ENCODE measurements at places on chromosomes 2 and 18.
A peak's percentile ranks its signal among the peaks of the same experiment; 100 is the strongest.

DNA sequence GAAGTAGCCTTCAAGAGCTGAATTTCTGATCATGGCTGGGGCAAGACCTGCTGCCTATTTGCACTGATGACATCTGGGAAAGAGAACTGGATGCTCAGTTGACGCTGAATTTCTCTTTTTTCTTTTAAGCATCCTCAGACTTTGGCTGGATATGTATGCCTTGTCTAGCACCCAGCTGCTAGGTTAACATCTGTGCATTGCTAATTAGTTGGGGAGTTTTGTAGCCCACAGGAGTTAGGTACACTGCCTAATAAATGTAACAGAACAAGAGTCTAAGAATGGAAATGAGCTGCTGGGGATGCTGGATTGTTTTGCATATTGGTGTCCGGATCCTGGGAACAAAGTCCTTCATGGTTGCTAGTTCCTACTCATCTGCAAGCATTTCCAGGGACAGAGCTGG lies 40.9 kb upstream of the STPG4 start:
- no peak for DNase-seq

DNA sequence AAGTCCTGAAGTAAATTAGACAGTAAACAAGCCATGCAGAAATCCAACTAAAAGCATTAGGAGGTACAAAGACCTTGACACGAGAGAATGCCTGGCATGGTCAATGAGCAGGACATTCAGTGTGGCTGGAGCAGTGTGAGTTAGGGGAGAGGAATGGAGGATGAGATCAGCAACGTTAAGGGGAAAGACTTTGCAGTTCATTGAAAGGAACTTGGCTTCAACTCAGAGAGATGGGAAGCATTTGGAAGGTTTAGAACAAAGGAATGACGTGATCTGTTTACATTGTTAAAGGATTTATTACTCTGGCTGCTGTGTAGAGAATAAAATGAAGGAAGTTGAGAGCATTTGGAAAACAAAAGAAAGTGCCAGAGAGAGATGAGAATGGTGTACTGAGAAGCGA lies 621.3 kb downstream of the XIRP2 start:
- peak; percentile 57 for DNase-seq

- no peak for DNase-seq
Measured at GRCh38 chr2:4973973-4974372, 718.2 kb upstream of the SOX11 start.

DNA sequence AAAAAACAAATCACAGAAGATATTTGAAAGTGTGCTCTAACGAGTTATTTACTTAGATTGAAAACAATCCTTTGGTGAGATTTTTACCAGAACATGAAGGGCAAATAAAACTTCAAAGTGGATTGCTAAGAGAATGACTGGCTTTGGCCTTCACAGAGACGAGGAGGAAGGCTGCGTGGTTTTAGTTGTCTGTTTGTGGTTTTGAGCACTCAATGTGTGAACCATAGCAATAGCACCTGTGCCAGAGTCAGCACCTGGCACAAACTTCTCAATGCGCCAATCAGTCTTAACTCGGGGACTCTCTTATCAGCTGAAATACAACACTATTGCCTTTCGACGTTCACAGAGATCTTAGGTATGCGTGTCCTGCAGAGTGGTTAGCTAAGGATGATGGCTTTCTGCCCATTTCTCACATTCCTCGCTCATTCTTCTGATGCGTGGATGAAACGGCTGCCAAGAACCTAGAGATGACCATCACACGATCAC lies 70.0 kb downstream of the MBP start:
- no peak for DNase-seq

DNA sequence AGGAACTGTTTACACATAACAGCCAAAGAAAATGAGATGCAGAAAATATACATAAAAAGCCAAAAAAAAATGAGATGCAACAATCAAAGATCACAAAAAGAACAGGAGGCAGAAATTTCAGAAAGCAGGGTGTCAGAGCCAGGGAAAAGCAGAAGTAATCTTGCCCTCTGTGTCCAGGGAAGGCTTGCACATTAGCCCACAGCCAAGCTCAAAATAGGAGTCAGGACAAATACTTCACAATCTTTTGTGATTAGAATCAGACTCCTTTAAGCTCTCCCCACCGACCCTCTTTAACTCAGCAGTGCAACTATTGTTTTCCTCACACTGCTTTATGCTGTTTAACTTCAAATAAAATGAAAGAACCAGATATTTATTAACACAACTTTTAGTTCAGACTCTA lies 34.6 kb downstream of the IAH1 start:
- DNase-seq, result no peak

DNA sequence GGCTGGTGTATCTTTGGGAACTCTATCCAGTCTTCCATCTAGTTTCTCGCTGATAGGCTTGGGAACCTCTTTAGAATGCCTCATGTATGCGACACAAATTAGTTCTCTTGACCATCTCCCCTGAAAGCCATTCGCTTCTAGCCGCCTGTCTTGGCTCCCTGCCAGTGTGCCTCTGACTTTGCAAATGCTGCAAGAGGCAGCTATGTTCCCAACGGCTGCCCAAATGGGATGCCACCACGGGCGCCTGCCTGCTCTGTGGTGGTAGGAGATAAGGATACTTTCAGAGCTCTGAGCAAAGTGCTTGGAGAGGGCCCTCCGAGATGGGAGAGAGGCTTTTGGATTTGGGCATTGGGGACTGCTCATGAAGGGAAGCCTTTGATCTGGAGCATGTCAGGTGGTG lies 77.7 kb upstream of the IGFBP5 start:
- peak; percentile 20 for DNase-seq

GRCh38 chr18:22179631-22180030 lies 10.2 kb downstream of the GATA6 start:
- DNase-seq, result no peak

DNA sequence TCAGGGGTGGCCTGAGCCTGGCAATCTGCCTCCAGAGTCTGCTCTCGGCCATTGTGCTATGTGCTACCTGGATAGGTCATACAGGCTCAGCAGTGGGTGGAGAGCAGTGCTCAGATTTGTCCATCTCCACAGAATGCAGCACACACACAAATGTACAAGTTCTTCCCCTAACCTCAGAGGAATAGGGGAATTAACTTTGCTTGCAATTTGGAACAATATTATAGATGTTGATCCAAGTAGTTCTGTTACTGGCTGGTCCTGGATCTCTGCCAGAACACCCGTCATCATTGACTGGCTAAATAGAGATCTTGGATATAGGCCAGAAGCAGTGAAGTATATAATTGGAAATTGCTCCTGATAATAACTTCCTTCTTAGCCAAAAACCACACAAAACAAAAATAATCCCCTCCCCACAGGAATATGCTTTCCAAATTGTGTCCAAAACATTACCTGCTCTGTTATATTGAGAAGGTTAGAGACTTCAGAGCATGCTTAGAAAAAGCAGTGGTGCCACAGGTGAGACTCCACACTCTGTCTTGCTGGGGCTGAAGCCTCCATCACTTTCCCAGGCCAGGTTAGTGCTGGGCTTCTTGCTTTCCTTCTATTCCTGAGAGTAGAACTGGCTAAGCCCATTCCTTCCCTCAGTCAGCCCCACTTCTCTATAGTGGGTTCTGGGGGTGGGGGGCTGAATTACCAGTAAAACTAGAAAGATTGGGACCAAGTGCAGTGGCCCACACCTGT lies 38.8 kb downstream of the NCAPH start:
- peak; percentile 60 for DNase-seq

GRCh38 chr2:20635675-20636584 lies 15.0 kb downstream of the HS1BP3 start:
- peak; percentile 67 for DNase-seq

DNA sequence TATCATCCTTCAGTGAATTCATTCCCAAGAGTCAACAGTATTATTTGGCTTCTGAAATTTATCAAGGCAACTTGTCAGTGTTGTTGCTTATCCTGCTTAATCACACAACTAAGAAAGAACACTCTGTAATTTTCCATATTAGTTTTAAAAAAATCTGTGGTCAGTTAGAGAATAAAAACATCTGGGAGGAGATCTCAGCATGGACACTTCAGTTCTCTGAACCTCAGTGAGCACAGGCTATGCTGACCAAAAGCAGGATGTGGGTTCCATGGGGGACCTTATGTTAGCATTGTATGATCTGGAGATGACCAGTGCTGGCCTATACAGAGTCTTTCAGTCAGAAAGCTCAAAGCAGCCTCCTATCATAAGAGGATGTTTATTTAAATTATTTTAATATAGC lies 79.1 kb upstream of the KLHL14 start:
- DNase-seq, result no peak

GRCh38 chr2:237754182-237754581 lies 44.4 kb upstream of the RBM44 start:
- no peak for DNase-seq

DNA sequence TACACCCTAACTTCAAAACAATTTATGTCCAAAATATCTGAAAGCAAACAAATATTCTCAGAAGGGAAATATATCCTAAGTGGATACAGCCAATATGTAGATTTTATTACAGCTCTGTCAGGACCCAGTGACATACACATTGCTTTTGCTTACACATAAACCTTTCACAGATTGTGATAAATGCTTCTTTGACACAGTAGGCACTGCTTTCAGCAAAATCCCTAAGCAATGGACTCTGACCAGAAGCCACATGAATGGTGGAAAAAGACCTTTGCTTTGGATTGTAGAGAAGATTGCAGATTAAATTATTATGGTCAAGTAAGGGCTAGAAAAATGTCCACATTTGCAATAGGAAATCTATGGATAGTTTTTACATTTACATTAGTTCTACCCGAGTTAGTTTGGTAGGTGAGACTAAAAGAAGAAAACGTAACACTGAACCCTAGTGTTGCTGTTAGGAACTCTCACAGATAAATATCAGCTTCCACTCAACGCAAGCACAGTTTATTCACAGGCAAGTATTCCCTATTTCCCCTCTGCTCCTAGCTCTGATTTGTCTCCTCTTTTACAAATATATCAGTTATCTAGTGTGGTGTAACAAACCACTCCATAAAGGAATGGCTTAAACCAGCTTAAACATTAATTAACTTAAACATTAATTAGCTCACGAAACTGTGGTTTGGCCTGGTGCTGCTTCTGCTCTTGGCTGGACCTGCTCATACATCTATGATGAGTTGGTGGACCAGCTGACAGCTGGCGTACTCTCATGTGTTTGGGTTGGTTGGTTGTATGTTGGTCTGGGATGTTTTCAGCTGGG lies 23.6 kb upstream of the SERPINE2 start:
- no peak for DNase-seq

- no peak for DNase-seq
Measured at GRCh38 chr18:48723837-48724236, 185.0 kb downstream of the CTIF start.

- DNase-seq, result no peak
Measured at GRCh38 chr2:240557808-240558207, at the start of gene ANKMY1. ANKMY1 (minus strand) TSS chr2:240557988; CDS start chr2:240557335, 653 bp downstream.

GRCh38 chr2:217735034-217735433 lies 267.8 kb downstream of the TNS1 start:
- DNase-seq, result no peak

GRCh38 chr2:79833235-79833878 lies 320.5 kb downstream of the CTNNA2 start:
- DNase-seq, result no peak

DNA sequence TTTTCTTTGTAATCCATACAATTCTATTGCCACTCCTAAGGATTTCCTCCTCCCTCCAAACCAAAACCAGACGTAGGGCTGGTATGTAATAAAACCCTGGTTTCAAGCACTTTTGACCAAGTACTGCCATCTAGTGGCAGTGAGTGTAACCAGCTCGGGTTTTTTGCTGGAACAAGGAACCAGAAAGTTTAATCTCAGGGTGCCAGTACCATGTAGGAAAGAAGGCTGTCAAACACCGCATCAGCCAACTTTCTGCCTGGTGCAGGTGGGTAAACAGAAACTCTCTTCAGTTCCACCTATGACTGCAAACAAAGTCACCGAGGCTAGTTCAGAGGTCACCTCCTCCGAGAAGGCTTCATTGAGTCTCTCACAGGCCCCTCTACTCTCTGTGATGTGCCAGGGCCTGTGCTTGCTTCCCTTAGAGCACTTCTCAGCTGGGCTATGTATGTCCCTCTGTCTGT lies 10.2 kb upstream of the THNSL2 start:
- DNase-seq, result peak; percentile 57

DNA sequence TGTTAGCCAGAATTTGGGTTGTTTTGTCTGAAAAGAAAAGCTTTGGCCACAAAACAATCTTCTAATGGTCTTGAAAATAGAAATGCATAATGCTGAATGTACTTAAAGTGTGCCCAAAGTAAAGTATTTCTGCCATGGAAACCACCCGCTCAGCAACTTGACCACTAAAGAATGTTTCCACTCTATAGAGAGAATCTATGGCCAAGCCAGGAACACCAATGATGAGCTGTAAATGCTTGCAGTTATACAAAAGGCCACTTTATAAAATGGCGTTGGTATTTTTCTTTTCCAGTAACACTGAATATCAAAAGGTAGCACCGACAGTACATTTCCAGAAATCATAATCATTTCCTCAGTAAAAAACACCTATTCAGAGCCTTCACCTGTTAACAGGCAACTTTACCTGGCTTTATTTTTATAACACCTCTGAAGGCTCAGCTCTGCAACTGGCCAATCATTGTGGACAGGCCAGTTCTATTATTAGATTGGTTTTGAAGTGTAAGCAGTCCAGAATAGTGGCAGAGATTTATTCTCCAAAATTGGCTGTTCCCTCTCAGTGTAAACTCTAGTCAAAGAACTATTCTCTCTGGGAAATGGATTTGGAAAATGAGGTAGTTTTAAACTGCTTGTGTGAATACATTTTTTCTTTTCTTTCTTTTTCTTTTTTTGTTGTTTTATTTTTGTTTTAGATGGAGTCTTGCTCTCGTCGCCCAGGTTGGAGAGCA lies 36.1 kb downstream of the SLC40A1 start:
- DNase-seq, result no peak

- no peak for DNase-seq
Measured at GRCh38 chr18:9348079-9348671, 13.6 kb downstream of the TWSG1 start.

DNA sequence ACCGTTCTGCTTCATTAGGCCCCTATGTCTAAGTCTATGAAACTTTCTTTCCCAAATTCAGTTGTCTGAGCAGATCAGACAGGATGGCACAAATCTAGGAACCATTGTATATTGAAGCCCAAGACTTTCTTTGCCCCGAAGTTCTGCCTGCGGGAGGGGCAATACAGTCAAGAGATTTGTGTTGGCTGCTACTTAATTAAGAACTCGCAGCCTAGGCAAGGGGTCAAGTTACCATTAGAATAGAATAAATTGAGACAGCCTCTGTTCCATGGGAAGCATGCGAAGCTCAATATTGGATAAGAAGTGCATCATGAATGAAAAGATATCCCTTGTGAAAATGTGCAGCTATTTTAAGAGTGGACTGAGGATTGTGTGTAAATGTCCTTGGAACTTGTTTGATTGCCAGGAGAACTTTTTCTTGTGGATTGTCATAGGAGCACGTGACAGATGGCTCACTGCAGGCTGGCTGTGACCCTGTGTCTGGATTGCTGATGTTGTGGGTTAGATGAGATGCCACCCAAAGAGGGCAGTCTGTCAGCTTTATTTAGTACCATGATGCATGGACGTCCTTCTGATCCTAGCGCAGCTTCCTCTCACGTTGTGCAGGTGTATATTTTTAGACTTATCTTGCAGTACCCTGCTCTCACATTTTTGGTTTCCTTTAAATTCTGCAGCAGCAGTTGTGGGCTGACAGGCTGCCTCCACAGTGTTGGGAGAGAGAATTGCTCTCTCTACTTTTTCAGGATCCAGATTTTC lies 30.9 kb downstream of the HAUS1 start:
- no peak for DNase-seq

Data from NCI-H774 (cell line).